ENCODE measurements at places on chromosomes 4 and X. TPM values are rescaled to one million over a fixed set of nuclear protein-coding genes. Genes with fewer than 3 reads are reported as not detected.

Gene F8A2
- not detected for polyA plus RNA-seq

Gene ADAD1
- polyA plus RNA-seq = not detected

Gene KLHL34
- polyA plus RNA-seq = 0.07 TPM

DNA sequence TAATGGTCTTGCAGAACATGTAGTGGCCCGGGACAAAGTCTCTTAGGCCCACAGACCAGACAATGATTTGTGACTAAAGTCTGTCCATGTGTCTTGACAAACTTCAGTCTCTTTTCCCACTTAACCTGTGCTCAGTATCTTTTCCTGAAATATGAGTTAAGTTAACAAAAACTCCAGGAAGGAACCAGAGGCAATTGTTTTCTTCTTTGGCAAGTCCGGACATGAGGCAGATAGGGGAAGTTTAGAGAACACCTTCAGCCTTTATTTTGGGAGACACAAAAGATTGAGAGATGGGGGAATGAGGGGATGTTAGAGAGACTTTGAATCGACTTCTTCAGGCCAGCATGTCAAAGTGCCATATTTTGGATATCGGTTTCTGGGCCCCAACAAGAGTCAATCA lies 80.2 kb upstream of the FRMPD4 start:
- DNase-seq = no peak

- DNase-seq = no peak
Measured at GRCh38 chrX:48579259-48579658, 5.0 kb downstream of the RBM3 start.

DNA sequence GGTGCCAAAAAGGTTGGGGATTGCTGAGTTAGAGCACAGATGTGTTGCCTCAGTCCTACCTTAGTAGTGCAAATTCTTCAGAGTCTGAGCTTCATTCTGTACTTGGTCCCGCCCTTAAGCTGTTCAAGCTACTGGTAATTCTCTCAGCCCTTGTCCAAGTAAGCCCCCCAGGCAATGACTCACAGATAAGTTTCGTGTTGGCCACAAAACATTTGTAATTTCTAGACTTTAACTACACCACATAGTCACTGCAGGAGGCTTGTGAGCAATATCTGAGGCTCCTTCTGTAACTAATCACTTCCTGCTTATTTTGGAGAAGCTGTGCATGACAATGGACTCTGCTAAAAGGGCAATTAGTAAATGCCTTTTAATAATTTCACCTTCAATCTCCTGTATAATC lies 1420.5 kb downstream of the PCDH7 start:
- no peak for DNase-seq

GRCh38 chrX:23435108-23435507 lies 100.5 kb downstream of the PTCHD1 start:
- no peak for DNase-seq

GRCh38 chr4:137432446-137433311 lies 99.6 kb downstream of the PCDH18 start:
- DNase-seq = no peak

- DNase-seq = no peak
Measured at GRCh38 chr4:34271479-34272355, 1972.6 kb downstream of the ARAP2 start.

Measured in left kidney (tissue), 8 donors.